ENCODE measurements at places on chromosomes 7 and 10.

DNA sequence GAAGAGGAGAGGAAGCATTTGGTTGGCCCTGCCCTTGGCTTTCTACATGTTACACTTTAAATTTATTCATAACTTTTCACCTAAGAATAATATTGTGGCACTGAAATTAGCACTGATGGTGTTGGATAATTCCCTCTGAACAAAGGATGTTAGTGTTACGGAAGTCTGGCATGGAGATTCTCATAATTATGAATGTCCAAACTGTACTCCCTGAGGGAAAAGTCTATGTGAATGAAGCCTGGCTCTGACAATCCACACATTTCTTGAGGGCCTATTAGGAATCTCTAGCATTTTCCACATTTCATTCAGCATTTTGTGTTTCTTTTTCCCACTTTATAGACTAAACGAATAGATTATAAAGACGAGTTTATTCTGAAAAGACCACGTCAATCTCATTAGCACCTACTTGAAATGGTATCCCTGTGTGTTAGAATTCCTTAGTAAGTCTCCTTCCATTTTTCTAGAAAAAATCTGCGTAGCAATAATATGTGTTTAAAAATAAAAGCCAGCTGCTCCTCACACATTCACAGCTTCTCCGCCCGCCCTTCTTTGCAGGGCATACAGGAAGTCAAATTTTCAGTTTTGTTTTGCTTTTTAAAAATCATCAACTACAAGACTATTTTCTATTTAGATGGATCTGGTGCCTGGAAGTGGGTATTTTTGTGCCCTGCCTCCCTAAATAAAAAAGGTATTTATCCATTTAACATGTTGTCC lies 131.8 kb upstream of the PALS2 start:
- DNase-seq, result no peak

DNA sequence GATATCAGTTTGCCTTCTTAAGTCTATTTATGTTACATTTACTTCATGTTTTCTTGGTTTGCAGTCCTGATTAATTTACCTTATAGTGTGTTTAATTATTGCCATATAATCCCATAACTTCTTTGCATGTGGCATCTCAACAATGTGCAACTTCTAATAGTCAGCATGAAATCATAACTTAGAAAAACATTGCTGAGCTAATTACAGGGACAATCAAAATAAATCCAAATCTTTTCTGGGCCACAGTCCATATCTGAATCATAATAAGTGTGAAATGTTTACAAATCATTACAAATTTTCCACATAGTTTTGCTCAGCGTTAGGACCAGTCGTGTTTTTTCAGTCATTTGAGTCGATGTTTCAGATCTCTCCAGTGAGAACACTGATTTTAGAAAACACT lies 29.1 kb upstream of the CABCOCO1 start:
- DNase-seq, result no peak

- no peak for DNase-seq
Measured at GRCh38 chr10:112735041-112735695, 214.9 kb upstream of the TCF7L2 start.

DNA sequence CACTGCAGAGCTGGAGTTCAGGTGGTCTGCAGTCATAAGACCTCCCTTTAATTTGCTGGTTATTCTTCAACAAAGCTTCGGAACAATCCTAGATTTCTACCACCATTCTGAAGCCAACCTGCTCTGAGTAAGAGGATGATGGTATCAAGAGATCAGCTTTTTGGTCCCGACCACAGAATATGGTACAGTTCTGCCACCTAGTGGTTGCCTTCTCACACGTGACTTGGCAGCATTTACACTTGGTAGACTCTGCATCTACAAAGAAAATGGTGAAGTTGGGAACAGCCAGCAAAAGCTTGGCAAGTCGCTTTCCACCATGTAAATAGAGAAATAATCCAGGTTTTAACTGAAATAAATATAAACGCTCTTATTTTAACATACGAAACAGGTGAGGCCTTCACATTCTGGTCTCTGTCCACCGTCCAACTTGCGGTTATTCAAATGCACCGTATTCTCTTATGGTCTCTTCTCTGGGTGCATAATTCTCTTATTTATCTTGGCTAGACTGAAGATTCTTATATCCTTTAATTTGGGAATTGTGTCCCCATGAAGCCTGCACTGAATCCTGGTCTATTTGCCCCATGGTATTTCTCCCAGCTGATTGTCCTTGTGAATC lies 173.9 kb upstream of the GRM3 start:
- peak; percentile 79 for DNase-seq

DNA sequence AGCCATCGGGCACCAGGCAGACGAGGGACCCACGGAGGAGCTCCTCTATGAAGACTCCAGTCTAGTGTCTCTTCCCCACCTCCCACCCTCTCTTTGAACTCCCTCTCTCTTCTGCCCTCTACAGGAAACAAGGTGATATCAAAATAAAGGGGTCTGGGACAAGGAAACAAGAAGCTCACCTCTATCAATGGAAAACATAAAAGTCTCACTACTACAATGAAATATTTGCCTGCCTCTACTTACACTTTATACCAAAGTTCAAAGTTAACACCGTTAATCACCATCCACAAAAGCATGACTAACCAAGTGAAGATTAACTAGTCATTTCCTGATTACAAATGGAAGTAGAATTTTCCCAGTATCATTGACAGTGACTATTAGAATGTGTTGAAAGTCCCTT lies 82.2 kb downstream of the PARD3 start:
- no peak for DNase-seq

DNA sequence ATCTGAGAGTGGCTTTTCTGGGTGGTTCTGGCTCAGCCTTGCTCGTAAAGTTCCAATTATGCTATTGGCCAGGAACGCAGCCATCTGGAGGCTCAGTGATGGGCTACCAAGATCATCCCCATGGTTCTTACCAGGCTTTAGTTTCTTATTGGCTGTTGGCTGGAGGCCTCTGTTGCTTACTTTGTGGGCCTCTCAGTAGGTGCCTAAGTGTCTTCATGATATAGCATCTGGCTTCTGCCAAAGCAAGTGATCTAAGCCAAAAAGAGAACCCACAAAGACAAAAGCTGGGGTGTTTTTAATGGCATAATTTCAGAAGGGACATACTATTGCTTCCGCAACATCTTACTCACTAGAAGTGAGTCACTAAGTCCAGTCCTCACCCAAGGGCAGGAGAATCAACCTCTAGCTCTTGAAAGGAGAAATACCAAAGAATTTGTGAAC lies 132.0 kb upstream of the MDFIC start:
- no peak for DNase-seq

GRCh38 chr10:68792115-68792514 lies 35.2 kb upstream of the STOX1 start:
- DNase-seq, result no peak

GRCh38 chr7:27966219-27966780 lies 214.3 kb downstream of the JAZF1 start:
- no peak for DNase-seq

DNA sequence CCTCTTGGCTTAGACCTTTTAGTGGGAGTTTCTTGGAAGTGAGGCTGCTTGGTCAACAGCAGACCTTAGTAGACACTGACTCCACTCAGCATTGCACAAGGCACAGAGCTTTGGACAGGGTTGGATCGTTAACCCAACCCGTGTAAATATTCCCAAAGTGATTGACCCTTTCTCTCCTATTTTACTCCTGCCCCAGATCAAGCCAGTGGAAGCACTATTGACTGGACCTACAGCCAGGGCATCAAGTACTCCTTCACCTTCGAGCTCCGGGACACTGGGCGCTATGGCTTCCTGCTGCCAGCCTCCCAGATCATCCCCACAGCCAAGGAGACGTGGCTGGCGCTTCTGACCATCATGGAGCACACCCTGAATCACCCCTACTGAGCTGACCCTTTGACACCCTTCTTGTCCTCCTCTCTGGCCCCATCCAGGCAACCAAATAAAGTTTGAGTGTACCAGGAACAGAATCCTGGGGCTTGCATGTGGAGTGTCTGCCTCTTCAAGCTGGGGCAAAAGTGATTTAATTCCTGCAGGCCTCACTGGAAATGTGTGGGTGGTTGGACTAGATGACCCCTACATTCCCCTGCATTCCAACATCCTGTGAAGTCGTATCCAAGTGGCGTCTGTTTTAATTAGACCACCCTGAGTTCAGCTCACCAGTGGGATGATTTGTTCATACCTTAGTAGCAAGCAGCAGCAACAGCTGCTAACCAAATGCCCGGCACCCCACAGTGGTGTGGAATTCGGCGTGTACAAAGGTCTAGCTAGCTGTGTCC lies 7.5 kb downstream of the CPA1 start:
- DNase-seq, result no peak

DNA sequence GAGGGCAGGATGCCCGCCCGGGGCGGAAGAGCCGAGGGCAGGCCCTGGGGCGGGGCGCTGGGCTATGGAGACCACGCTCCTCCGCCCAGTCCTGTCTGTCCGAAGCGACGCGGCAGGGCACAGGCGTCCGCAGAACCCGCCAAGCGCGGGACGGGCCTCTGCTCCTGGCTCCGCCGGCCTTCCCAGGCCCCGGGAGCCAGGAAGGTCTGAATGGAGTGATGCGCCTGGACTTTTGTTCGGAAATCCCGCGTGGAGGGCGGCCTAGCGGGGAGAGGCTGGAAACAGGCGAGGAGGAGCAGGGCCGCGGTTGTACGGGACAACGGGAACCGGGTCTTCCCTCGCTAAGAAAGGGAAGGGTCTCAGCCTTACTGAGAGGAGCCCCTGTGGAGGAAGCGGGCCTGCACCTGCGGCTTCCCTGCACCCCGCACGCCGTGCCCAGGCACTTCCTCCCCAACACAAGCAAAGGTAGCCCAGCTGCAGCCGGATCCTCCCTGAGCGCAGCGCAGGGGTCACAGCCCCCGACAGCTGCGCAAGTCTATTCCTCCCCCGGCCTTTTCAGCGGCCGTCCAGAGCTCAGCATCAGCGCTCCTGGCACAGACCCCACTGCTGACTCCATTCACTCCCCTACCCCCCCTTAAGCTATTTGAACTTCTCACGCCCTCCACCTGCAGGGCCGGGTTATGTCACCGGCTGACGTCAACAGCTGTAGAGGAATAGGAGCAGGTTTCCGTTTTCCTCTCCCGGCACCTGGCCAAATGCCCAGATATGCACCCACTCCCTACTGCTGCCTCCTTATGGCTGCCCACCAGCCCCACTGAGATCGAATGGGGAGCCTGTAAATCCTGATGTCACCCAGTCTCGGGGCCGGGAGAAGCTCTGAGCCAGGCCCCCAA lies 143.2 kb upstream of the RET start:
- DNase-seq, result no peak

- DNase-seq, result peak; percentile 17
Measured at GRCh38 chr7:131110297-131111080, 217.2 kb upstream of the MKLN1 start.

DNA sequence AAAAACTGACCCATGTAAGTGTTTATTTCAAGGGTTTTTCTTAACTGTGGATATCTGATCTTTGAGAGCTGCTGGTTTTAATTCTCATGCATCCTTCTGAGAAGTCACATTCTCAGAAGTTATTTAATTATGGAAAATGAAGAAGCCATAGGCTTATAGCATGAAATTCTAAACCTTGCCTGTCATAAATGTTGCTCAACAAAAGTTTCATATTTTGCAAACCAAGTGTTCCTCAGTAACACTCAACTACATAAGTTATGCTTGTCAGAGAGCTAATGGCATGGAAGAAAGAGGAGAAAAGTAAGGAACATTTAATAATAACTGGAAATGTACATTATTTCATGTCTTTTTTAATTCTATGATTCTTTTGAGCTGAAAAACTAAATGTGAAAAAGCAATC lies 78.6 kb upstream of the MPP7 start:
- DNase-seq, result no peak

GRCh38 chr7:89796481-89796880 lies 357.8 kb upstream of the STEAP1 start:
- DNase-seq, result no peak

DNA sequence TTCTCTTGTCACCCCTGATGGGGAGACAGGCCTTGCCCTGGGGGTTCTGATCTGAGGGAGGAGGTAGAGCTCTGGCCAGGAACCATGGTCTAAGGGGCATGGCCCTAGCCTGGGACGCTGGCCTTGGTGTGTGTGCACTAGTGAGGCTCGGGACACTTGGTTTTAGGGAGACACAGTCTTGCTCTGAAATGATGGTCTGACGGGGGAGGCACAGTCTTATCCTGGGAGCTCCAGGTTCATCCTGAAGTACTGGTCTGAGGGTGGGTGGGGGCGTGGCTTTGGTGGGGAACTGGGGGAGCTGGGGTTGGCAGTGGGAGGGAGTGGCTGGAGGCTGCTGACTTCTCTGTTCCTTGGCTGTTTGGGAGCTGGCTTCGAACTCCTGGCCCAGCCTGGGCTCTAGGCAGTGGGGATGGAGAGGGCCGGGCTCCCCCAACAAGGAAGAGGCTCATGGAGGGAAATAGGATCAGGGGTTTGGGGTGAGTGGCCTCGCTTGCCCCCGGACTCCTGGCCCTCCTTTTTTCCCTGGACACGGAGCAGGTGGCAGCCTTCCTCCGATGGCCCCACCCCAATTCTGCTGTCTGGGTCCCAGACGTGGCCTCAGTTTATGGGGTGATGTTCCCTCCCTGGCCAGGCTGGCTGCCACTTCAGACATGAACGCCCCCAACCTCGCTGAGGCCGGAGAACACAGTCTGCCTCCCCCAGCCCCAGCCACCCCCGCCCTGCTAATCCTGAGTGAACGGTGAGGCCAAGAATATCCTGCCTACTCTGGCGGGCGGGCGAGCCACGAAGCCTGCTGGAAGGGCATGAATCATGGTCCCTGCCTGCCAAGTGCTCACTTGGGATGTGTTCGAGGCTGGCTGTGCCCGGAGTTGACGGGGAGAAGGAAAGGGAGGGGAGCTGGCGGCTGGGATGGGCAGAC lies 43.5 kb downstream of the TMEM270 start:
- peak; percentile 59 for DNase-seq

DNA sequence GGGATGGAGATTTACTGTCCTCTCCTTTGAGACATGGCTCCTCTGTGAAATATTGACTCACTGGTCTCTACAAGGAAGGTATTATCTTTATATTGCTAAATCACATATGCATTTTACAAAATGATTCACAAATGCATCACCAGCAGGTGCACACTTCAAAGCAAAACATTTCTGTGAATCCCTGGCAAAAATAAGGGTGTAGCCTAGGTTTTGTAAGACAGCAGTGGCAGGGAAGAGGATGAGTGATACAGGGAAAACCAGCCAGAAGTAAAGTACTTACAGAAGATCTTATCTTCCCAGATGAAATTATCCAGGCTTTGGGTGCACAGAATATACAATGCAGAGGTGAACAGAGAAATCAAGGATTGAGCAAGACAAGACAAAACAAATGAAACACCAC lies 1094.6 kb downstream of the GATA3 start:
- no peak for DNase-seq

DNA sequence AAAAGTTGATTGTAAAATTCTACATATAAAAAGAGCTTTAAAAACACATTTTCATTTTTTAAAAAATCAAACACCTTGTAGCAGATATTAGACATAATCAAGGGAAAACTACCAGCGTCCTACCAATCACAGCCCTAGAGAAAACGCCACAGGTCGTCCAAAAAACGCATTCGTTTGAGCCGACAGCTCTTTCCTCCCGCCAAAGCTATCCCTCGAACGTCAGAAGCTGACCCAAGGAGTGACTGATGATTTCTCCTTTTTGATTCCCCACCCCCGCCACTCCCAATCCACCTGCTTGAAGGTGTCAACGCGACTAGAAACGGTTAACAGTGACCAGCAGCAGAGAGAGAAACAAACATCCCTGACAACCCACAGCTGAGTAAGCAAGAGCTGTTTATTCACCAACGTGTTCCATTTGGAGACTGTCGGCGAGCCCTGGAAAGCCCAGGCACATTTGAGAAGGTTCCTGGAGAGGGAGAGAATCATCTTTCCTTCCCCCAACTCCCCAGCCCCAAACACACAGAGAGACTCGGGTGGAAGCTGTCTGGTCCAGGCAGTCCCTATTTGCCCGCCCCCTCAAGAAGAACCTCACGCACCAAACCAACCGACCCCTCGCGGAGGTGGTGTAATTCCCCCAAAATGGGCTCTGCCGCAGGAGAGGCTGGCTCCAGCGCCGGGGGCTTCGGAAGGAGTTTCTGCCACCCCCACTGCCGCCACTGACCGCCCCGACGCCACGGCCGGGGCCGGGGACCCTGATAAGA lies 622 bp downstream of the CPEB3 start:
- peak; percentile 12 for DNase-seq
